Activated CD4-positive, CD25-positive, alpha-beta regulatory T cell treated with anti-CD3 and anti-CD28 coated beads, Interleukin-2, amount 50 U/mL, for 72 hours (primary cell): ENCODE measurements at places on chromosomes 5 and 9.

- no peak for DNase-seq
These were observed 67.4 kb downstream of the CHSY3 start for GRCh38 chr5:129971714-129972113.

DNA sequence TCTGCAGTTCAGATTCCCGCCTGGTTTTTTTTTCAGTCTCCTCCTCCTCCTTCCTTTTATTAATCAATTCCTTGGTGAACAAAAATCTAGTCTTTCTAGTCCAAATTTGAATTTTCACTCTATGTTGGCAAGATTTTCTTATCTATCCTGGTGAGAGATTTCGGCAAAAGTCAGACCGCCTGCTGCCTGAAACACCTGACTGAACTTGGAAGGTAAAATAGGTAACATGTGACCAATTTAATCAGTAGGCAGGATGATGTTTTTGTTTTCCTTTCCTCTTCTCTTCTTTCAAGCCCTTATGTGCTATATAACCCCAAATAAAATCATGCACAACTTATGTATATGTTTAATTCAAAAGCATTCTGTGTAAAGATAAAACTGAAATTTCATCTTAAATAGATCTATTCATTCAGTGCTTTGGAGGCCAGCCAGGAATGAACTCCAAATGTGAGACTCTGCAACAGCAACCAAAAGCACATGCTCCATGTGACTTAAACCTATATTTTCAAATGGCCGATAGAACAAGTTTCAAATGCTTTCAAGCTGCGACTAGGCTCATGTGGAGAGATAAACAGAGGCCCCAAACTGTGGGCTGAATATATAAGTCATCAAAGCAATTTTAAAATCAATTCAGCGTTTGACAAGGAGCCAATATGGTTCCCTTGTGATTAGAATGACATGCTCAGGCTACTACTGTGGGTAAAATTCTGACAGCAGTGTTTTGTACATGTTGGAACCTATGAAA, 100.4 kb upstream of the SEMA6A start:
- DNase-seq: no peak

DNA sequence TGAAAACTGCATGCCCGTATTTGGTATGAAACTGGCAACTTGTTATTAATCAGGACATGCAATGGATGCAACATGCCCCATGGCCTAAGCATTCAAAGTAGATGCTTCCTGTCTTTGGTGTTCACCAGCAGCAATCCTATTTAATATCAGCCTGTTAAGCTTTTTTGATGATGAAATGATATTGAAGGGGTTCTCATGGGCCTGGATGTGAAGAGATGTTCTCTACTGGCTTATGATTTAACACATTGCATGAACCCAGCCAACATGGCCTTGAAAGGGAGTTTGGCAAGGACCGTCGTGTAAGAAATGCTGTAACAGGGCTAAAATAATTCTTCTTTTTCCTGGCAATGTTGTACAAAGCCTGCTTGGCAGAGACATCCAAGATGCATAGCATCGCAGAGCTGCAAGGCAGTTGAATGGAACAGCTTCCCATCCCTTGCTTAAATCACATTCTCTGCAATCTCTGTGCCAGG, 111.2 kb downstream of the SMARCA2 start:
- DNase-seq: no peak

DNA sequence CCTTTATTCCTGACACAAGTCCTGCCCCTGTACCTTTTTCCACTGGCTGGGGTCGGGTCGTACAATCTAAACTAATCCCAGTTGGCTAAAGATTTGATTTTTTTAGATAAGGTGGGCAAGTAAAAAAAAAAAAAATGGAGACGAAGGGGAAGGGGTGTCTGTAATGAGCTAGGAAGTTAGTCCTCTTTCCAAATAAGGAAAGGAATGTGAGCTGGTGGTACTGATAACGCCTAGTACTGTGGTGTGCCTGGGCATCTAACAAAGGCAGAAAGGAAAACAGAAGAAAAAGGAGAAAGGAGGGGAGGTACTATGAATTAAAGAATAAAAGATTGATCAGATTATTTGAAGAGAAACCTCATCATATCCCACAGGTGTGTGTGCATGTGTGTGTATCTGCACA, 21.3 kb downstream of the PRDM9 start:
- no peak for DNase-seq

DNA sequence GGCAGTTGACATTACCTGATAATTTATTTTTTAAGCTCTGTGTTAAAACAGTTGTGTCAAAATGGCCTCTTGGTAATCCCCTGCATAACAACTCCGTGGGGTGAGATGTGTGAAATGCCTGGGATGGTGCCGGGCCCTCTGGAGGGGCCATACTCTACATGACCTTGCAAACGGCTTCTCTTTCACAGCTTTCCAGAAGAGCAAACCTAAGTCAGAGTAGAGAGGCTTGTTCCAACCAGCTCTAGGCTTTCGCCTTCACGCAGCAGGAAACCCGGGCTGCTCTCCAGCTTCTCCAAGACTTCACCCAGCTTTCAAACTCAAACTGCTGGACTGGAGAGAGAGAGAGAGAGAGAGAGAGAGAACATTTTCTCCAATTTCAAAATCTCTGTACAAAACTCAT, 120.1 kb downstream of the SNX18 start:
- DNase-seq: no peak

- no peak for DNase-seq
These were observed 365.6 kb downstream of the MAN2A1 start for GRCh38 chr5:110055302-110055701.

DNA sequence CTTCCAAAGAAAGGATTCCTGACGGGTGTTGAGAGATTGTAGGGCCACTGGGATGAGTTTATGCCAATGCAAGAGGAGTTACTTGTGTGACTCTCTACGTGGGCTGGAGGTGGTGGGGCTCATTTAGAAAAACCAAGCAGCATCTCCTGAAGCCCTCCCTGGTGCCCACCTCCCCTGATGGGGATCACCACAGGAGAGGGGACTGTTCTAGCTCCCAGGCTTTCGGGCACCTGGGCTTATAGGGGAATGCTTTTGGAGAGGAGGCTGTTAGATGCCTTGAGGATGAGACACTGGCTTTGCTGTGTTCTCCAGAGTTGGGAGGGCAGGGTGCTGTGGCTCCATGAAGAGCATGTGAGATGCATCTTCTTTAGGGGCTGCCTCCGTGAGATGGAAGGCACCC, 65.0 kb downstream of the IRX1 start:
- no peak for DNase-seq

GRCh38 chr5:180324601-180324950, 28.6 kb downstream of the GFPT2 start:
- DNase-seq: no peak

DNA sequence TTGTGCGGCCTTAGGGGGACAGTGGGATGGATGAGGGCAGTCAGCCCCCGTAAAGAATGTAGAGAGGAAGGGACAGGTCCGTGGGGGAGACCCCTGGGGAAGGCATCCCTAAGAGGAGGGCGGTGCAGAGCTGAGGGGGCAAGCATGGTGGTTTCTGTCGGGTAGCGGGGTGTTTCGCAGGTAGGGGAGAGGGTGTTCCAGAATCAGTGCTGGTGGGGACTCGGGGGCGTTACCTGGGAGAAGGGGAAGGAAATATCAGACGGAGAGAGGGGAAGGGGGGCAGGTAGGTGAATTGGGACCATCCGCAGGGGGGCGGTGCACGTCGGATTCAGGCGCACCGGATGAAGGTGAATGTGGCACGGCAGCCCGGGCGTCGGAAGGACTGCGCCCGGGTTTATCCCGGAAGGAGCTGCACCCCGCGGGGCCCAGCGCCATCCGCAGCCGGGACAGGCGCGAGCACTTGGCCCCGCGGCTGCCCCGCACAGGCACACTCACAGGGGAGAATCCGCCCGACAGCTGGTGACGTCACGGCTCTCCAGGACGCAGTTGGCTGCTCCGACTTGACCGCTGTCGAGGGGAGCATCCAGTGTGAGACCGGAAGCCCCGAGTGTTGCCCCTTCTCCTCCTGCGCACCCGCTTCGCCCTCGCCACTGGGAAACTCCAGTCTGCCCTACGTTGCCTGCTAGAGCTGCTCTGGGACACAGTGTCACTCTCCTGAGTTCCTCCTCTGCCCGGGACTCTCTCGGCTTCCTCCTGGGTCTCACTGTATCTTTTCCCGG, 1.3 kb downstream of the CD72 start:
- peak; percentile 72 for DNase-seq

- no peak for DNase-seq
These were observed 5.7 kb downstream of the RCL1 start for GRCh38 chr9:4798281-4799032.

DNA sequence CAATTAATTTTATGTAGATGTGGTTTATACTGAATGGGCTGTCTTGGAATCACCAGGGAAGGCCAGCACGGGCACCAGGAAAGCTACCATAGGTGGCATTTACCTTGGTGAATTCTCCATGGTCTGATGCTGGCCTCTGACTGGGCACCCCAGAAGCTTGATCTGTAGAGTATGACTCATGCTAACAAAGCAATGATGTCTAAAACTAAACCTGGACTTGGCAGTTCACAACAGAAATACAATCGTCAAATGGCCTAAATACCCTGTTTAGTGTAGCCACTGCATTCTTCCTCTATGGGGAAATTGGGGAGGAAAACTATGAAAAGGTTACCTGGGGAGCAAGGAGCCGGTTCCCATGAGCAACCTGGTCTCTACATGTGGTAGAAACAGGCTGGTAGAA, 98.0 kb downstream of the ATPSCKMT start:
- no peak for DNase-seq

DNA sequence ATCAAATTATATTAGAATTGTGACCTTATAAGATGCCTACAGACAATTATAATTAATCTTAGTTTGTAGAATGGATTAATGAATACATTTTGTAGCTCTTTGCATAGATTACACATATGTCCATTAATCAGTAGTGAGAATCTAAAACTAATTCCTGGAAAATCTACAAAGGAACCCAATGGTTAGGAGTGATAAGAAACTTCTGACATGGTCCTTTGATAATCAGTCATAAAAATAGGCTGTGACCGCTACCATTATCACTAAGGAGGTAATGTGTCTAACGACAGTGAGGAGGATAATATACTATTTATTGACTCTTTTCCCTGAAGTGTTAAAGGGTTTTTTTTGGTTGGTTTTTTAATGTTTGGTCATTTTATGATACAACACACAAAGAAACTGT, 46.6 kb downstream of the BNC2 start:
- no peak for DNase-seq

DNA sequence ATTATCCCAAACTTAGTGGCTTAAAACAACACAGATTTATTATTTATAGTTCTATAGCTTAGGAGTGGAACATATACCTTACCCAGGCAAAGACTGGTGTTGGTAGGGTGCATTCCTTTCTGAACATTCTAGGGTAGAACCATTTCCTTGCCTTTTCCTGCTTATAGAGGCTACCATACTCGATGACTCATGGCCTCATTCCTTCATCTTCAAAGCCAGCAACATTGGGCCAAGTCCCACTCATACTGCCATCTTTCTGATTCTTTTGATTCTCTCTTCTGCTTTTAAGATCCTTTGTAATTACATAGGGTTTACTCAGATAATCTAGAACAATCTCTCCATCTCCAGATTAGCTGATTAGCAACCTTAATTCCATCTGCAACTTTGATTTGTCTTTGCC, 452.7 kb upstream of the KLF4 start:
- DNase-seq: no peak

- no peak for DNase-seq
These were observed 66.0 kb upstream of the RNU6ATAC start for GRCh38 chr9:134230092-134230941.

- DNase-seq: no peak
These were observed 35.3 kb downstream of the APTX start for GRCh38 chr9:32965999-32966722.

DNA sequence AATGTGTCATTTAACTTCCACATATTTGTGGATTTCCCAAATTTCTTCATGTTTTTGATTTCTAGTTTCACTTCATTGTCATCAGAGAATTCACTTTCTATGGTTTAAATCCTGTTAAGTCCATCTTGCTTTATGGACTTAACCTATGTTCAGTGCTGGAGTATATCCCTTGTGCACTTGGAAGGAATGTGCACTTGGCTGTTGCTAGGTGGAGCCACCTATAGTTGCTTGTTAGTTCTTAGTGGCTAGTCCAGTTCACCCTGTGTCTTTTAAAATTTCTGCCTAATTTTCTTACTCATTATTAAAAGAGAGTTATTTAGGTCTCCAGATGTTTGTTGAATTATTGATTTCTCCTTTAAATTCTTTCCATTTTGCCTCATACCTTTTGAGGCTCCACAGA, 1472.5 kb upstream of the CDH6 start:
- no peak for DNase-seq

DNA sequence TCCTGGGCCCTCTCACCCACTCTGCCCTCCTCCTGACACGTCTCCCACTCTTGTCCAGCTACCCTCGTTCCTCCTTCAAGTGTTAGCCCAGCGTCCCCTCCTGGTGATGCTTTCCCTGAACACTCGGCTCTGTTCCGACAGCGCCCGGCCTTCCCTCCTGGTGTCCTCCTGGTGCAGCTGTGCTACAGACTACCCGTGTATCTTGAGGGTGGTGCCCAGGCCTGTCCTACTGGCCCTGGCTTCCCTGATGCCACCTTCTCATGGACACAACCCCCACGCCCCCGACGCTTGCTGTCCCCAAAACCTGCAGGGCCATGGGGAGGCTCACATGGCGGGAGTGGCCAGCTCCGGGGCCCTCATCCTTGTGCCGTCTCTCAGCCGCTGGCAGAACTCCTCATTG, 21.4 kb upstream of the SCGB3A1 start:
- no peak for DNase-seq

DNA sequence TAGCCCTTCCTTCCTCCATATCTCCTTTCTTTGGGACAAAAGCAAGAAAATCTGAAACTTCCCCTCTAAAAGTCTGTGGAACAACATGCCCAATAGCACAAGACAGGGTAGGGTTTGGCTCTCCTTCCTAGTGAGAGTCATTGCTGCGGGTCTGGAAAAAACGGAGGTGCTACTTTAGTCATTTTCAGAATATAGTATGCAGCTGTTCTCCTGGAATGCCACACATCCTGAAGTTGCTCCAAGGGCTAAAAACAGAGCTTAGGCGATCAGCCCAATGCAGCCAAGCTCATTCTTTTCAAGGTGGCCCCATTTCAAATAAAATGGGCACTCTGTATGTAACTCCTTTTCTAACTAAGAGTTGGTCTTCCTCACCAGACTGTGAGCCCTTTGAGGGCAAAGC, 39.5 kb upstream of the MYOT start:
- no peak for DNase-seq

- DNase-seq: no peak
These were observed 22.3 kb upstream of the DPYSL3 start for GRCh38 chr5:147532156-147532555.

GRCh38 chr9:109792951-109793546, 13.1 kb downstream of the PALM2AKAP2 start:
- no peak for DNase-seq

- no peak for DNase-seq
These were observed 26.3 kb upstream of the PTGER4 start for GRCh38 chr5:40653221-40654022.

DNA sequence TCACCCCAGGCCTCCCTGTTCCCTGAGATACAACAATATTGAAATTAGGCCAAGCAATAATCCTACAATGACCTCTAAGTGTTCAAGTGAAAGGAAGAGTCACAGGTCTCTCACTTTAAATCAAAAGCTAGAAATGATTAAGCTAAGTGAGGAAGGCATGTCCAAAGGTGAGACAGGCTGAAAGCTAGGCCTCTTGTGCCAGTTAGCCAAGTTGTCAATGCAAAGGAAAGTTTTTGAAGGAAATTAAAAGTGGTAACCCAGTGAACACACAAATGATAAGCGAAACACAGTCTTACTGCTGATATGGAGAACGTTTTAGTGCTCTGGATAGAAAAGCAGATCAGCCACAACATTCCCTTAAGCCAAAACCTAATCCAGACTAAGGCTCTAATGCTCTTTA, 39.8 kb downstream of the PTAR1 start:
- DNase-seq: no peak

- no peak for DNase-seq
These were observed 283.9 kb upstream of the RFX3 start for GRCh38 chr9:3809724-3810123.
